MM.1S (cell line): ENCODE measurements at places on chromosomes 1 and 21.

- no peak overlapping the region for H3K4me3 ChIP-seq
- DNase-seq, result no peak
These were observed 88.8 kb downstream of the LAMC2 start for GRCh38 chr1:183274836-183275235.

GRCh38 chr1:108553905-108554304 is 6.0 kb upstream of the EEIG2 start:
- H3K4me3 ChIP-seq, result no peak overlapping the region
- DNase-seq, result no peak
- no peaks in the 10 kb centered on the region for H3K36me3 ChIP-seq
- no peaks in the 10 kb centered on the region for H3K4me1 ChIP-seq
- no peak overlapping the region for H3K27ac ChIP-seq

- peak overlapping the region; percentile 51 for H3K4me3 ChIP-seq
- H3K27ac ChIP-seq, result no peak overlapping the region
- H3K27me3 ChIP-seq, result no peaks in the 10 kb centered on the region
- H3K36me3 ChIP-seq, result no peaks in the 10 kb centered on the region
These were observed 2.9 kb downstream of the IFI6 start for GRCh38 chr1:27668808-27669723.

DNA sequence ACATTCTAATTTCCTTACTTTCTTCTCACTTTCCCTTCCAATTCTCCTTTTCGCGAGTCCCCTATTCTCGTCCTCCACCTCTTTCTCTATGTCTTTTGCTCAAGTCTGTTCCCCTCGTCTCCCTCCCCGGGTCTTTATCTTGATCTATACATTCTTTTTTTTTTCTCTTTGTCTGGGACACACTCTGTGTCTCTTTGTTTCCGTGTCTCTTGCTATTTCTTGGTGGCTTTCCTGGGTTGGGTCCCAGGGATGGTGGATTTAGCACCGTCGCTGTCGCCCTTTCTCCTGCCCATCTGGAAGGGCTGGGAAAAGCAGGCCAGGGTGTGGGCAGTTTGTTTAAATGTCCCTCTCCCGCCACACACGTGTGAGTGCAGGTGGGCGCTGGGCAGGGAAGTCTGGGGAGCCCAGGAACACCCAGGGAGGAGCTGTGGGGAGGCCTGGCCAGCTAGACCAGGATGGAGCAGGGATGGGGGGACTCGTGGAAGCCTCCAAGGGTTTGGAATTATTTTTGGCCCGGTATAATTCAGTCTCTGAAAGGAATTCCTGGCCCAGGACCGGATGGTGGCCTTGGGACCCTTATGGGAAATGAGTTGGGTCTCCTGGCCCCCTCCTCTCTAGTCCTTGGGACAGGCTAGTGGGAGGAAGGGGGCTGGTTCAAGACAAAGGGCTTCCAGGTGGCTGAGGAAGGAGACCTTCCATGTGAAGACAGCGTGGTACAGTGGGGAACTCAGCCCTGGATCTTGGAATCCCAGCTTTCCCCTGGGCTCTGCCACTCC is 9.5 kb upstream of the ID3 start:
- H3K4me1 ChIP-seq, result no peaks in the 10 kb centered on the region
- peaks cover 40% of the 10 kb centered on the region for H3K27me3 ChIP-seq
- H3K4me3 ChIP-seq, result no peak overlapping the region
- DNase-seq, result no peak
- no peaks in the 10 kb centered on the region for H3K36me3 ChIP-seq
- H3K27ac ChIP-seq, result no peak overlapping the region

DNA sequence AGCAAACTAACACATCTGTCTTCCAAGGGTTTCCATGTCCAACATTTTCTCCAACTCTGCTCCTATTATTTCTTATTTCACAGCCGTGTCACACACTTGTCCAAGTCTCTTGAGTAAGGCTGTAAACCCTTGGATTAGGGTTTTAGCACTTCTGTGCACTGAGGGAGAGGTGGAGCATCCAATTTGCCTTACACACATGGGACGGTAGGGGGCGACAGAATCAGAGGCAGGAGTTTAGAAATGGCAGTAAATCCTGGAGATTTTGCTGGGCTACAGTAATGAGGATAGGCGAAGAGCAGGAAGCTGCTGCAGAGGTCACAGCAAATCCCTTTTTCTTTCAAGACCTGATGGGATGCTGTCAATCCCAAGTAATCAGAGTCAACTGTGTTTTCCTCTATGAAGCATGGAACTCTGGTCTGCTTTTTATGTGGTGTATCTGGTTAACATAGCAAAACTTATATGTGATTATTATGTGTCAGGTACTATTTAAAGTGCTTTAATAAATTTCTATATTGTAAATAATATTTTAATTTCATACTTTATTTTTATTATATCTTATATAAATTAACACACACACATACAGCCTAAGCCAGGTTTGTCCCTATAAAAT is 15.4 kb upstream of the LCE5A start:
- peak; percentile 53 for DNase-seq
- H3K27ac ChIP-seq, result no peak overlapping the region
- H3K36me3 ChIP-seq, result no peaks in the 10 kb centered on the region
- H3K27me3 ChIP-seq, result no peaks in the 10 kb centered on the region

DNA sequence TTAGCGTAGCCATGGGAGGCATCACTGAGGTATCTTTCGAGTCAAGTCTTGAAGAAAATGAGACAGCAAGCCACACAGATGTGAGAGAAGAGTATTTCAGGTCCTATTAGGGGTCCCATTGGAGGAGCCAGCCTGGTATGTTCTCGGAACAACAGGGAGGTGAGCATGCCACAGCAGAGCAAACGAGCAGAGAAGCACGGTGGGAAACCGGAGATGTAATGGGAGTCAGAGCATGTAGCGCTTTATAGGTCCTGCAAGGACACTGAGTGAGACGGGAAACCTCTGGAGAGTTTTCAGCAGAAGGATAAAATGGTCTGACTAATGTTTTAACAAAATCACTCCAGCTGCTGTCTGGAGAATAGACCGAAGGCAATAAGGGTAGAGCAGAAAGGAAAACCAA is 15.9 kb downstream of the H3-3A start:
- H3K27ac ChIP-seq, result no peak overlapping the region
- no peaks in the 10 kb centered on the region; the same call in 1 of the 2 replicates for H3K36me3 ChIP-seq
- H3K27me3 ChIP-seq, result no peaks in the 10 kb centered on the region
- no peak overlapping the region for H3K4me3 ChIP-seq

DNA sequence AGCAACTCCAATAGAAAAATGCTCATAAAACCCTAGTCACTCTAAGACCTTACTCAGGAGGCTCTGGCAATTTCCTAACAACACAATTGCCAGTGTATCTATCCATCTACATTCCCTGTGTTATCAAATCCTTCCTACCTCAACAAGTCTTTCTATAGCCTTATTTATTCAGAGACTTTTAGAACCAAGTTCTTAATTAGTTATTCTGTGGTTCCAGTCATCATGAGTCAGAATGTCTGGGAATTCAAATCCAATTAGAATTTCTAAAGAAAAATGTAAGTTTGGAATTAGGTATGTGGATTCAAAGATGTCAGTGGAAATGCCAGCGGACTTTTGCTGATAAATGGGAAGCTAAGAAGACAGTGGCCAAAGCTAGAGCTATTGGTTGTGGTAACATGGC is 302.6 kb upstream of the C1orf87 start:
- H3K4me3 ChIP-seq, result no peak overlapping the region
- no peak for DNase-seq
- no peaks in the 10 kb centered on the region for H3K27me3 ChIP-seq
- no peak overlapping the region for H3K27ac ChIP-seq

DNA sequence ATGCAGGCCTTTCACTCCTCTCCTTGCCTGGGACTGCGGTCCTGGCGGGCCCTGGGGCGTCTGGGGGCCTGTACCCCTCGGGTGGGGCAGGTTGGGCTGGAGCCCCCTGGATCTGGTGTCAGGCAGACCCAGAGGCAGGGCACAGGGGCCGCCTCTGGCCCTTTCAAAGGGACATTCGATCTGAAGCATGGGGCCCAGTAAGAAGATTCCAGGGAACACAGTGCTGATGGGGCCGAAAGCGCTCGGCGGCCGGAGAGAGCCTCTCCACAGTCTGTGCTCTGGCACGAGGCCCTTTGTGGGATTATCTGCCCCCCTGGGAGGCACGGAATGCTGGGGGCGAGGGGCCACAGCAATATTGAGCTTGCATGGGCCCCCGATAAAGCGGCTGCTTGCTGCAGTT is 15.2 kb downstream of the PRDM16 start:
- H3K27me3 ChIP-seq, result peaks cover 89% of the 10 kb centered on the region
- H3K27ac ChIP-seq, result no peak overlapping the region
- H3K4me3 ChIP-seq, result no peak overlapping the region
- DNase-seq, result no peak
- H3K4me1 ChIP-seq, result no peaks in the 10 kb centered on the region
- H3K36me3 ChIP-seq, result no peaks in the 10 kb centered on the region

DNA sequence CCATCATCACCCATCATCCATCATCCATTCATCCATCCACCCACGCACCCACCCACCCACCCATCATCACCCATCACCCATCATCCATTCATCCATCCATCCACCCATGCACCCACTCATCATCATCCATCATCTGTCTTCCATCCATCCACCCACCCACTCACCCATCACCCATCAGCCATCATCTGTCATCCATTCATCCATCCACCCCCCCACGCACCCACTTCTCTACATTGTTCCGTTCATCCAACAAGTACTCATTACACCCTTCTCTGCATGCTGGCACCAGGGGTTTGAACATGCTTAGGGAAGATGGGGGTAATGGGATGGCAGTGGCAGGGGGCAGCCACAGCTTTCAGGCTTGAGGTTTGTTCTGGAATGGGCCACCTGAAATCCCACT is 82.1 kb downstream of the ADARB1 start:
- no peak overlapping the region for H3K27ac ChIP-seq
- DNase-seq, result no peak
- no peaks in the 10 kb centered on the region for H3K36me3 ChIP-seq
- peaks cover 86% of the 10 kb centered on the region for H3K27me3 ChIP-seq
- no peak overlapping the region for H3K4me3 ChIP-seq

DNA sequence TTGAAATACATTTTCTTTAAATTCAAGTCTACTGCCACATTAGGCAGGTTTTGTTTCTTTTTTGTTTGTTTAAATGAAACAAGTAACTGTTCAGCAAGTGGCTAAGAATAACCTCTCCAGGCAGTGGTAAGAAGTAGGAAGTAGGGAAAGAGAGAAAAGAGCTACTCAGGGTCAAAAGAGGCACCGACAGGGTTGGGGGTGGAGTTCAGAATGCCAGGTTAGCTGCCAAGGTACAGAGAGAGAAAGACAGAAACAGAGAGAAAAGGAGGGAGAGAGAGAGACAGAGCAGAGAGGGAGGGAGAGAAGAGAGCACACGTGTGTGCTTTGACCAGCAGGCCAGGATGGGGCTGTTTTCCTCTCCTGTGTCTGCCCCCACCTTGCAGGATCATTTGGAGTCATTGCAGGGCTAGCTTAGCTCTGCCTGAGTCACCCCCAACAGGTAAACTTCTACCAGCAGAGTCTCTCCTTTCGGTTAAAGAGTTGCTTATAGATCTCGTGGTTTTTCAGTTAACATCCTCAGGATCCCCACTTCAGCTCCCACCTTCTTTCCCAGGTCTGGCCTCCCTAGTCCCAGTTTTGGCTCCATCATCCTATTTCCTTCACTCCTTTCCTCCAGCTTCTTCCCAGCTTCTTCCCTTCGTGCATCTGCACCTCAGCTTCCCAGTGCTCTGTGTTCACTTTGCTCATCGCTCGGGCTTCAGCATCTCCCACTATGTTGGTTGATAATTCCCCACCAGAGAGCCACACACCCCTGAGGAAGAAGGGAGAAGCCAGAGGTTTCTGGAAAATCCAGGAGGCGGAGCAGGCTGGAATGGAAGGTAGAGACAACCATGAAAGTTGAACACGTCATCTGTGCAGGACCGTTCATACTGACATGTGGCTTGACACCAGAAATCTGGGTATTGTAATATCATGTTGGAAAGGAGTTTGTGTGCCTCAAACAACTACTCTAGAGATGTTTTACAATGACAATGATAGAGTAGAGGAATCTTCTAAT is 21.8 kb upstream of the RAB4A start:
- DNase-seq, result no peak
- no peaks in the 10 kb centered on the region for H3K27me3 ChIP-seq
- peaks cover 16% of the 10 kb centered on the region for H3K4me1 ChIP-seq
- no peak overlapping the region for H3K4me3 ChIP-seq
- no peaks in the 10 kb centered on the region for H3K36me3 ChIP-seq
- H3K27ac ChIP-seq, result no peak overlapping the region

- no peak for DNase-seq
- no peak overlapping the region for H3K4me3 ChIP-seq
- H3K36me3 ChIP-seq, result no peaks in the 10 kb centered on the region
These were observed 5.7 kb downstream of the ECHDC2 start for GRCh38 chr1:52915855-52916220.

- DNase-seq, result peak; percentile 69
- no peak overlapping the region for H3K4me3 ChIP-seq
- no peaks in the 10 kb centered on the region for H3K36me3 ChIP-seq
- no peak overlapping the region for H3K27ac ChIP-seq
These were observed 44.2 kb downstream of the WLS start for GRCh38 chr1:68188060-68188538.

DNA sequence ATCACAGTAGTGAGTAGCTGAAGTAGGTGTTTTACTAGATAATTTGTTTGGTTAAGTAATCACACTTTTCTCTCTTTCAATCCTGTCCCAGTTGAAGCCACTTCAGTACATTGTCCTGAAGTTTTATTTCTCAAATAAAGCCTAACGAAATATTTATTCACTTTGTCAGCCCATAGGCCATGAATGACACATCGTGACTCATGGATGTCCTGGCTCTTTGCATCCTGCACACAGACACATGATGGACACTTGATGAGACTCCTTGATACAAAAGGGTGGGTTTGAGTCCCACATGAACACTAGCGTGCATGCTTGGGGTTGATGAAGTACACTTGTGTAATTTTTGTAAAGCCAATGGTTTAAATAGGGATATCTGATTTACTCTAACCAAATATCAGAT is 22.7 kb upstream of the LAMC2 start:
- no peak overlapping the region for H3K27ac ChIP-seq
- H3K4me3 ChIP-seq, result no peak overlapping the region
- no peaks in the 10 kb centered on the region for H3K4me1 ChIP-seq

- peaks cover 6% of the 10 kb centered on the region for H3K4me1 ChIP-seq
- H3K27ac ChIP-seq, result peak overlapping the region; percentile 21; the same call in 1 of the 2 replicates
- peak; percentile 48 for DNase-seq
- no peaks in the 10 kb centered on the region for H3K27me3 ChIP-seq
- H3K4me3 ChIP-seq, result peak overlapping the region; percentile 62
These were observed 352 bp downstream of the KCNK1 start for GRCh38 chr1:233614173-233614742.

DNA sequence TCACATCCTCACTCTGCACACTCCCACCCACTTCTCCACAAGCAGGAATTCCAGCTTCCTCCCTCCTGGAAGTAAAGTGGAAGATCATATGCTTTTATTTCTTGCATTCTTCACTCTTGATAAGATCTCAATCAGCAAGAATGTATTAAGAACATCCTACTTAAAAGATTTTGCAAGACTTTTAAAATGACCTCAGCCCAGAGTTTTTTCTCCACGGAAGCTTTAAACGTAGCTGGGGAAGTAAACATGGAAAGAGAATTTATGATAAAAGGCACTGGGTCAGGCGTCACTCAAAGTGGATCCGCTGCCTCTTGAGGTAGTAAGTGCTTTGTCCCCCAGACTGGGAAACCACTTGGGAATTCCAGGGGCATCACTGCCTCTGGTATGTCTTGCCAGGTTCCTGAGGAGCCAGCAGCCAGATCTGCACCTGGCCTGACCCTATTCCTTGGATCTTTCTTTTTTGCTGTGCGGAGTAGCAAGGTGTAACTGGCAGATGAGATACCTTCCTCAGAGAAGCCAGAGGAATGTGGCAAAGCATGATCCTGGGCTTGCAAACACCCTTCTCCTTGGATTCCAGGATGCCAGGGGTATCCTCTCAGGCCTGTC is 33.9 kb downstream of the CDK18 start:
- H3K36me3 ChIP-seq, result no peaks in the 10 kb centered on the region
- no peak overlapping the region for H3K27ac ChIP-seq
- H3K4me3 ChIP-seq, result no peak overlapping the region
- no peaks in the 10 kb centered on the region for H3K4me1 ChIP-seq
- peaks cover 54% of the 10 kb centered on the region for H3K27me3 ChIP-seq
